ENCODE measurements at places on chromosomes 2 and 18. TPM values are rescaled to one million over a fixed set of nuclear protein-coding genes. Genes with fewer than 3 reads are reported as not detected.

Gene TDRD15
- total RNA-seq: 0.63 TPM

- no peaks in the 10 kb centered on the region for H3K27me3 ChIP-seq
- no peak for DNase-seq
- H3K4me1 ChIP-seq: peaks cover 4% of the 10 kb centered on the region
Measured at GRCh38 chr18:12842459-12843380, 41.3 kb downstream of the PTPN2 start.

Gene SLC8A1
- 166 TPM for total RNA-seq

DNA sequence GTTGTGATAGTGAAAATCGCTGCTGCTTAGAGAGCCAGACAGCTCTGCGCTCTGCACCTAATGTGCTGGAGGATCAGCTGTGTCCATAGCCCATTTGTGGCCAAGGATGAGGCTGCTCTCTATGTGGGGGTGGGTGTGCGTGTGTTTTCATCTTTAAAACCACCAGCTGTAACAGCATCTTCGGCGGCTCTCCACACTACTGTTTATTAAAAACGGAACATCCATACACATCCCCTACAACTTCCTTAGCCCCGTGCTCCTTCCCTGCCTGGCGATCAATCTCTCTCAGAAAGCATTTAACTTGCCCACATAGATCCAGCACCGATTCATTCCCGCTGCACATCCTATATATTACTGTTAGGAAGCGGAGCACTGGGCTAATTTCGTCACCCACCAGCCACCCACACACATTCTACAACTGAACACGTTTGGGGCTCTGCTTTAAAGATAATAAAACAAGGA is 1.6 kb downstream of the CELF4 start:
- no peaks in the 10 kb centered on the region for H3K36me3 ChIP-seq
- no peak overlapping the region for H3K4me3 ChIP-seq
- DNase-seq: no peak
- H3K27ac ChIP-seq: no peak overlapping the region
- H3K27me3 ChIP-seq: peaks cover 32% of the 10 kb centered on the region

DNA sequence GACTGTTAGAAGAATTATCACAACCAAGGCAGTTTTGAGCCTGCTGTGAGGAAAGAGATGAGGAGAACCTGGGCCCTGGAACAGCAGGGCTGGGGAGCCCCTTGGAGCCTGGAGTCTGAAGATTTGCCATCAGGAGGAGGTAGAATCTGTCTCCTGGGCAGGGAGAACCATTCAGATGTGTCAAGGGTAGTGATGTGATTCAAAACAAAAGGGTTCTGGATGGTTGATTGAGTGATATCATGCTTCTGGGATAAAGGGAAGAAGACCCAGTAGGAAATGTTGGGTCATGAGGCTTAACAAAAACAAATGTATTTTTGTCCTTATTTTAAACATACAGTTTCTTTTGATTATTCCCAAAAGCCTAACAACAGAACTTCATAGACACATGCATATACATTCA is 28.6 kb downstream of the RNF144A start:
- peaks cover 29% of the 10 kb centered on the region for H3K36me3 ChIP-seq
- peak overlapping the region; percentile 55 for H3K27ac ChIP-seq
- H3K4me3 ChIP-seq: no peak overlapping the region
- H3K27me3 ChIP-seq: no peaks in the 10 kb centered on the region
- peaks cover 8% of the 10 kb centered on the region for H3K4me1 ChIP-seq

Measured in esophagus muscularis mucosa (tissue), 4 donors.